ENCODE measurements at places on chromosomes 2 and 18.

DNA sequence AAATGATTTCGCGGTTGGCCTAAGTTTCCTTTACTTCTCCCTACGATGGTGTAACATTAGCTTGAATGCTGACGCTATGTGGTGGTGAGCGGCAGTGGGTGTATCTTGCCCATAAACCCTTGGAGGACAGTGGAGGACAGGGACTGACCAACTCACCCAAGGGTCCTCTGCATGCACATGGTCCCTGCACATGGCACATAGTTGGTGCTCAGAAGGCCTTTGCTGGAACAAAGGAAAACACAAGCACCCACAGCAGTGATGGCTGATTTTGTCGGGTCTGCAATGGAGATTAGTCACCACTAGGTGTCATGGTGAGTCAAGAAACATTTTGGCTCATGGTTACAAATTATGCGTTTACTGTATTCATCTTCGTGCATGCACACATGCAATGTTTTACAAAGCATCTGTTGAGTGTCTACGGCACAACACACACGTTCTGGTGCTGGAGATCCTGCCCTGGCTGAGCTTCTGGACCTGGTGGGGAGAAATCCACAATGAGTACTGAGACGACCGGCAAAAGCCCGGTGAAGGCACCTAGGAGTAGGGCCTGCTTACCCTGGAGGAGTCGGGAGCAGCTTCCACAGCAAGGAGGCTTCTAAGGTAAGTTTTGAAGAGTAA, 44.0 kb downstream of the PDCL3 start:
- DNase-seq, result peak; percentile 22

GRCh38 chr2:120371969-120372625, 26.2 kb downstream of the INHBB start:
- DNase-seq, result no peak

DNA sequence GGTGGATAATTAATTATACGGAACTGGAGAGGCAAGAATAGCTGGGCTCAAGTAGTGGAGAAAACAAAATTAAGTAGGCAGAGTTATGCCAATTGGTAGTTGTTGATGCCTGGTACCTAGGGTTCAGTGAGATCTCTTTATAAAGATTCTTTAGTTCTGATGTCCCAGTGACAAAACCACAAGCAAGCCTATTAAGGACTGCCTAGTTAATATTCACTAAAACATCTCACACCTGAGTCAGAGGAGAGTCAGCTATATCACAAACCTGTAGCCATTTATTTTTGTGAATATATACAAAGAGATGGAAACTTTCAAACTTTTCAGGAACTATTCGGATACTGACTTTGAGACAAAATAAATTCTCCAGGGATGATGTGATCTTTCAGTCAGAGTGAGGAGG, 213.9 kb upstream of the CYP26B1 start:
- DNase-seq, result no peak

- DNase-seq, result no peak
These were observed 31.3 kb downstream of the COLEC12 start for GRCh38 chr18:468955-469790.

DNA sequence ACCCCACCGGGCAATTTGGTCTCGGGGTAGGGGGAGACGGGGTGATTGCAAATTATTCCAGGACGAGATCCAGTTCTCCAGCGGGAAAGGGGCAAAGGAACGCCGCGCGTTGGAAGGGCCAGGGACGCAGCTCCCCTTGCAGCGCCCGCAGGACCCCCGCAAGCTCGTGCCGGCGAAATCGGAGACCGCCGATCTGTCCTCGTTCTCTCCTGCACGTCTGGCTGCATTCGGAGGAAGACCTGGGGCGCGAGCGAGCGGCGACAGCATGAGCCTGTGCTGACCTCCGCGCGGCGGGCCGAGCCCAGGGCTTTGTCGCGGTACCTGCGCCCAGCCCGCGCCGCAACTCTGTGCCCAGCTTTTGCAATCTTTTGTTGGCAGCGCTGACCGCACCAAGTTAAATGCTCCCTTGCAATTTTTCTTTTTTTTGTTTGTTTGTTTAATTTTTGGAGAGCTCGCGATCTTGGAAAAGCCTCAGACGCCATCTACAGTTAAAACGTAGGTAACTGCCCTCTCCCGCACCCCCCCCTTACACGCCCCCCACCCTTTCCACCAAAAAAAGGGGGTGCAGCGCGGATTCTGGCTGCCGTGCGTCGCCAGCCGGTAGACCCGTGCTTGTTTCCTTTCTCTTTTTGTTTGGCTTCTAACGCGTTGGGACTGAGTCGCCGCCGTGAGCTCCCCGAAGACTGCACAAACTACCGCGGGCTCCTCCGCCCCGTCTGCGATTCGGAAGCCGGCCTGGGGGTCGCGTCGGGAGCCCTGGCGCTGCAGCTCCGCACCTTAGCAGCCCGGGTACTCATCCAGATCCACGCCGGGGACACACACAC, 667 bp downstream of the TRIB2 start:
- DNase-seq, result peak; percentile 48

DNA sequence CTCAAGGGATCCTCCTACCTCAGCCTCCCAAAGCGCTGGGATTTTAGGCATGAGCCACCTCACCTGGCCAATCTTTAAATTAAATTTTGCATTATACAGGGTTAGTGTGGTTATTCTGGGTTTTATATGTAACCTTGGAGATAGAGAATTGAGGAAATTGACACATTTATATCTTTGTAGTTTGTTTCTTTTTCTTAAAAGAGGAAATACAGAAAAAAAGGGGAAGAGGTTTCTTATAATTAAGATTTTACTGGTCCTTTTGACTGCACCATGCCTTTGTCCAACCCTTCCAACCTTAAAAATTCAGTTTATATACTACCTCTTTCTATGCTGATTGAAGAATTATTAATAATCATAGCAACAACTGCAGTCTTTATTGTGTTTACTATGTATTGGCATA, 210.1 kb upstream of the STON1 start:
- DNase-seq, result no peak

- DNase-seq, result no peak
These were observed 405.0 kb downstream of the XIRP2 start for GRCh38 chr2:167293172-167293781.

- no peak for DNase-seq
These were observed 135.5 kb downstream of the IRS1 start for GRCh38 chr2:226664140-226664539.

DNA sequence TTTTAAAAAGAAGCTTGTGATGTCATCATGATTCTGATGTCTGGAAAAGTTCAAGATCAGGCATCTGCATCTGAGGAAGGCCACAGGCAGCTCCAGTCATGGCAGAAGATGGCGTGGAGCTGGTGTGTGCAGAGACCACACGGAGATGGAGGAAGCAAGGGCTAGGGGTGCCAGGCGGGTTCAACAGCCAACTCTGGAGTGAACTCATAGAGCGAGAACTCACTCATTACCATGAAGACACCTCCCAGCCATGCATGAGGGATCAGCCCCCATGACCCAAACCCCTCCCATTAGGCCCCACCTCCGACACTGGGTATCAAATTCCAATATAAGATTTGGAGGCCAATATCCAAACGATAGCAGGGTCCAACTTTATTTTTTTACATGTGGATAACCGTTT, 61.6 kb downstream of the KCNG2 start:
- DNase-seq, result no peak

GRCh38 chr2:174682007-174682577, 82.2 kb downstream of the CHRNA1 start:
- peak; percentile 29 for DNase-seq

DNA sequence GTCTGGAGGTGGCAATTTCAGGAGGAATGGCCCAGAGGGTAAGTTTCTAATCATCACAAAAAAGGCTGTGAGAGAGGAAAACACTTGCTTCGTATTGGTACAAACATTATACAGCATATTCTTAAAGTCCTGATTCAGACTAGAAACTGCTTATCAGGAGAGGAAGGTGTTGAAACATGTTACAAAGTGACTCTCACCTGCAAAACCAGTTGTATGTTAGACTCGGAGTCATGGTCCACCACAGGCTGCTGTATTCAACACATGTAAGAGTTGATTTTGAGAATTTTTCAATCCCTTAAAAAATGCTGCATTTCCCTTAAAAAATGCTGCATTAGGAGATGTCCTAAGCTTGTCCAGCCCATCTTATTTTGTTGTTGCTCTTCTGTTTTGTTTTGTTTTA, 61.5 kb downstream of the MBP start:
- no peak for DNase-seq

GRCh38 chr2:195646424-195646823, 10.6 kb upstream of the SLC39A10 start:
- no peak for DNase-seq

- no peak for DNase-seq
These were observed 225.5 kb downstream of the DYSF start for GRCh38 chr2:71678874-71679273.

- no peak for DNase-seq
These were observed 19.2 kb downstream of the KCNF1 start for GRCh38 chr2:10930721-10931516.

DNA sequence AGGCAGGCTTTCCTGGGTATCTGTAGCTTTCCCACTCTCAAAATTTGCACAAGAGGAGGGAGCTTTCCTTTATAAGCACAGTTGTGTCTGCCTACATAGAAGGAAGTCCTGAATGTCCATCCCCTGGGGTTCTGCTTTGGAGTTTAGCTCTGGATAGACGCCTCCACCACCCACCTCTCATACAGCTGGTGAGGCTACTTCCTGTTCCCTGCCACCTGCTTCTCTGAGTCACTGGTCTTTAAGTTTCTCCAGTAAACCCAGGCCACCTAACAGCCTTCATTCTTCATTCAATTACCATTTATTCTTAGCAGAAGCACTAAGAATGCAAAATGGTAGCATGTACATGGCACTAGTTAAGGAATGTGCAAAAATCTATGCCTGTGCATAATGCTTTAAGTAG, 407.8 kb downstream of the CDH2 start:
- DNase-seq, result no peak

DNA sequence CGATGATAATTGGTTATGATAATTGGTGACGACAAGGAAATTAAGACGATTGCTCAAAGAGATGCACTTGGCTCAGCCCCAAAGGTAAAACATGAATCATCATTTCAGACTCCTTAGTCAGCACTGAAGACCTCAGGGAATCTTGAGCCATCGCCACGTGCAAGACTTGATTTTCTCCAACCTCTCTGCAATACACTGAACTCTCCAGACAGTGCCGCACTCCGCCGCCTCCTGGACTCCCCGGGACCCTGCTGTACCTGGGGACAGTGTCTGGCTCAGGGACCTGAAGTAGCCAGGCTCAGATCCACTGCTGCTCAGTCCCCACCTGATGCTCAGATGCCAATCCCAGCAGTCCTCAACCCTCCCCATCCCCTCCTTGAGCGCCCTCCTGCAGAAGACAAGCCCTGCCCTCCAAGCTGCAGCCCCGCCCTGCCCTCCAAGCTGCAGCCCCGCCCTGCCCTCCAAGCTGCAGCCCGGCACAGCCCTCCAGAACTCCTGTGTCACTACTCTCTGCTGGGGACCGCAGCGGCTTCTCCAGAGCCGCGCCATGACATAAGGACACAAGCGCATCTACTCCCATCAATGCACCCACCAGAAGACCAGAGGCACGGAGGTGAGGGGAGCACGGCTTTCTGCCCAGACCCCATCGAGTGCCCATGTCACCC, 1.1 kb downstream of the TMEM18 start:
- peak; percentile 33 for DNase-seq

DNA sequence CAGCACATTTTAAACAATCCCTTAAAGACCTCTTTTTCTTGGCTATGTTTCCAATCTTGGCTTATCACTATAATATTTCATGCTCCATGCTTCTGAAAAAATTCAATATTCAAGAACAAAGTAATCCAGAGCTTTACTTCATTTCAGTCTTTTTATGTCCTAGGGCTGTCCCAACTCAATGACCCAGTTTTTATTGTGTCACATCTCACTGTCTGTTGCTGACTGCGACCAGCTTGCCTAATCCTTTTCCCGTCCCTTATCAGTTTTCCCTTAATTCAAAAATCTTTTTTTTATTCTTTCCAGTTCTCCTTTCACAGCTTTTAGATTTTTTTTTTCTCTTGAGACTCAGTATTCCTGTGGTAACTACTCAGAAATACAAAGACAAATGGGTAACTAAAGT, 10.2 kb downstream of the TMEM17 start:
- no peak for DNase-seq

GRCh38 chr18:57008001-57008686, 138.7 kb upstream of the BOD1L2 start:
- DNase-seq, result no peak

- no peak for DNase-seq
These were observed 167.4 kb downstream of the THSD7B start for GRCh38 chr2:136932700-136933099.

- no peak for DNase-seq
These were observed 1674.8 kb upstream of the TMEFF2 start for GRCh38 chr2:193869564-193869963.

- DNase-seq, result no peak
These were observed 653 bp upstream of the ANKAR start for GRCh38 chr2:189673661-189674373.

- no peak for DNase-seq
These were observed 1153.3 kb upstream of the TMEFF2 start for GRCh38 chr2:193348055-193348454.

DNA sequence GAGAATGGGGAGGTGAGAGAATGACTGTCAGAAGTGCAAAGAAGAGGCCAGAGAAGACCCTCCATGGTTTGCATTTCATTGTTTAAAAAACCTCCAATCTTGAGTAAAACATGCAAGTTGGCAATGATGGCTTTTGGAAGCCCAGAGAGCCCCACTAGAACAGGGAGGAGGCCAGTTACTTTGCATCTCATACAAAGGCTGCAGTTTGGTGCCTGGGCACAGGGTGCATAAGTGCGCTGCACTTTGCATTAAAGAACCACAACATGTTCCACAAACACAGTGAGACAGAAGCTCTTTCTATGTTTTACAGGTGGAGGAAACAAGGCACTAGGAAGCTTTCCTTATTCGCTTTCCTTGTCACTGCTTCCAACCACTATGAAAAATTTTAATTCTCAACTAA, 25.4 kb downstream of the PSTPIP2 start:
- no peak for DNase-seq

DNA sequence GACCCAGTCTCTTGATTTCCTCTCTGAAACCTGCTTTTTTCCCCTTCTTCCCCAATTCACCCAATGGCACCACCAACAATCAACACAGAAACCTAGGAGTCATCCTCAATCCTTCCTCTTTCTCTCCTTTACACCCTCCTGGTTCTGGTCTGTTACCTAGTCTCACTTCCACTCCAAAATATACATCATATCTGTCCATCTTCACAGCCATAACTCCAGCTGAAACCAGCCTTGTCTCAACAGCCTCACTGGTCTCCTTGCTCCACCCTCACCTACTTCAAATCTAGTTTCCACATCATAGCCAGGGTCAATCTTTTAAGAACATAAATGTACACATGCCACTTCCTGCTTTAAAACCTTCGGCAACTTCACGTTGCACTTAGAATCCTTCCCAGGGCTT, 11.8 kb upstream of the TWSG1 start:
- no peak for DNase-seq

GRCh38 chr2:35391736-35392442, 963.7 kb upstream of the CRIM1 start:
- no peak for DNase-seq

Measured in activated gamma-delta T cell treated with Interleukin-2 at 50 U/mL for 16 hours (primary cell).